Nephron progenitor cell (in vitro differentiated cells): ENCODE measurements at places on chromosomes 12 and 14.

GRCh38 chr12:58361056-58361455, 419.7 kb downstream of the ATP23 start:
- H3K27me3 ChIP-seq = peaks cover 12% of the 10 kb centered on the region
- H3K27ac ChIP-seq = no peak overlapping the region
- DNase-seq = no peak
- H3K4me1 ChIP-seq = peaks cover 15% of the 10 kb centered on the region
- H3K36me3 ChIP-seq = no peaks in the 10 kb centered on the region
- no peak overlapping the region for H3K4me3 ChIP-seq

DNA sequence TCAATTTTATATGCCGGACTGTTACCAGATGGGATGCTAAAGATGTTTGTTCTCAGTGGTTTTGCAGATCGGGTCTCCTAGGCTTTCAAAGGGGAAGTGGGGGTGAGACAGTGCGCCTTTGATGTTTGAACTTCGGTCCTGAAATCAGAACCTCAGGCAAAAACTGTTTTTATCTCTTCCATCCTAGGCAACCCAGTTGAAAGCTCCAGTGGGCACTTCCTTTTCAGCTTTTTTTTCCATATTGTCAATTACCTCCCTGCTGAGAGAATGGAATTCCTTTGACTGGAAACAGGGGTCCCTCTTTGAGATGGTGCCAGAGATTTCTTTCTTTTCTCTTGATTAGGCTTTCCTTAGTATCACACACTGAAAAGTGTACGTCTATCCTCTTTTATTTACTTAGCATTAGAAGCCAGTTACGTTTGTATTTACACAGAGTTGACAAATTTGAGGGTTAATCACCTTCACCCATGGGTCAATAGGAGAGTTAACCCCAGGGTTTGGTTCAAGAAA, 40.0 kb downstream of the NUAK1 start:
- H3K4me1 ChIP-seq = peaks cover 85% of the 10 kb centered on the region
- DNase-seq = no peak
- H3K27me3 ChIP-seq = no peaks in the 10 kb centered on the region
- H3K27ac ChIP-seq = peak overlapping the region; percentile 81

- H3K4me1 ChIP-seq = peaks cover 90% of the 10 kb centered on the region
- H3K27ac ChIP-seq = peak overlapping the region; percentile 90
- no peak for DNase-seq
- H3K4me3 ChIP-seq = peak overlapping the region; percentile 90
These were observed 61.1 kb downstream of the SMUG1 start for GRCh38 chr12:54127538-54128259.

DNA sequence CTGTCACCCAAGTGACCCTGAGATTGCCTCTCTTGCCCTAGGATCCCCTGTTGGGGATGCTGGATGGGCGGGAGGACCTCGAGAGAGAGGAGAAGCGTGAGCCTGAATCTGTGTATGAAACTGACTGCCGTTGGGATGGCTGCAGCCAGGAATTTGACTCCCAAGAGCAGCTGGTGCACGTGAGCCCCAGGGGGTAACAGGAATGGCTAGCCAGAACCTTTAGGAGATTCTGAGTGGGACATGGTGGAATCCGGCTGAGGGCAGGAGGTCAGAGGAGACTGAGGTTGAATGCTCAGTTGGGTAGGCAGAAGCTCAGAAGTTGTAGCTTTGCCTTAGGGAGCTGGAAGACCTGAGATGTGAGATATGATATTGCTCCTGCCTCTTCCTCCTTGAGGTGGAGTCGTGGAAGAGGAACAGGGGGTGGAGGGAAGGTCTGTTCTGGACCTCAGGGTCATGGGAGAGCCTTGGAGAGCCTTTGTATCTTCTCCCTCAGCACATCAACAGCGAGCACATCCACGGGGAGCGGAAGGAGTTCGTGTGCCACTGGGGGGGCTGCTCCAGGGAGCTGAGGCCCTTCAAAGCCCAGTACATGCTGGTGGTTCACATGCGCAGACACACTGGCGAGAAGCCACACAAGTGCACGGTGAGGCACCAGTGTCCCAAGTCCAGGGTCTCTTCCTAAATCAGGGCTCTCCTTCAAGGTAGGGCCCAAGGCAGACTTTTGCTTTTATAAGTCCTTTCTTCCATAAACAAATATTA, 6.3 kb downstream of the GLI1 start:
- H3K4me1 ChIP-seq = peaks cover 21% of the 10 kb centered on the region
- peaks cover 65% of the 10 kb centered on the region for H3K27me3 ChIP-seq
- no peaks in the 10 kb centered on the region for H3K36me3 ChIP-seq

- no peak for DNase-seq
- no peaks in the 10 kb centered on the region for H3K27me3 ChIP-seq
- H3K36me3 ChIP-seq = peaks cover 12% of the 10 kb centered on the region
These were observed 29.7 kb downstream of the R3HDM2 start for GRCh38 chr12:57401165-57401564.

GRCh38 chr14:69540654-69541335, 33.9 kb downstream of the CCDC177 start:
- H3K27me3 ChIP-seq = peaks cover 34% of the 10 kb centered on the region
- H3K4me3 ChIP-seq = no peak overlapping the region
- no peak overlapping the region for H3K27ac ChIP-seq
- no peak for DNase-seq
- H3K36me3 ChIP-seq = no peaks in the 10 kb centered on the region

- H3K36me3 ChIP-seq = no peaks in the 10 kb centered on the region
- DNase-seq = no peak
- H3K27me3 ChIP-seq = no peaks in the 10 kb centered on the region
- no peak overlapping the region for H3K27ac ChIP-seq
- H3K4me3 ChIP-seq = no peak overlapping the region
These were observed 13.1 kb downstream of the CCDC85C start for GRCh38 chr14:99590746-99591555.

GRCh38 chr12:69903548-69903947, 78.5 kb downstream of the MYRFL start:
- H3K4me1 ChIP-seq = peaks cover 12% of the 10 kb centered on the region
- H3K27me3 ChIP-seq = no peaks in the 10 kb centered on the region
- H3K36me3 ChIP-seq = no peaks in the 10 kb centered on the region
- no peak for DNase-seq

GRCh38 chr12:119153477-119154434, 25.0 kb upstream of the HSPB8 start:
- H3K27me3 ChIP-seq = peaks cover 7% of the 10 kb centered on the region
- DNase-seq = peak; percentile 95
- peak overlapping the region; percentile 65 for H3K27ac ChIP-seq
- H3K4me1 ChIP-seq = peaks cover 23% of the 10 kb centered on the region
- peak overlapping the region; percentile 83 for H3K4me3 ChIP-seq

DNA sequence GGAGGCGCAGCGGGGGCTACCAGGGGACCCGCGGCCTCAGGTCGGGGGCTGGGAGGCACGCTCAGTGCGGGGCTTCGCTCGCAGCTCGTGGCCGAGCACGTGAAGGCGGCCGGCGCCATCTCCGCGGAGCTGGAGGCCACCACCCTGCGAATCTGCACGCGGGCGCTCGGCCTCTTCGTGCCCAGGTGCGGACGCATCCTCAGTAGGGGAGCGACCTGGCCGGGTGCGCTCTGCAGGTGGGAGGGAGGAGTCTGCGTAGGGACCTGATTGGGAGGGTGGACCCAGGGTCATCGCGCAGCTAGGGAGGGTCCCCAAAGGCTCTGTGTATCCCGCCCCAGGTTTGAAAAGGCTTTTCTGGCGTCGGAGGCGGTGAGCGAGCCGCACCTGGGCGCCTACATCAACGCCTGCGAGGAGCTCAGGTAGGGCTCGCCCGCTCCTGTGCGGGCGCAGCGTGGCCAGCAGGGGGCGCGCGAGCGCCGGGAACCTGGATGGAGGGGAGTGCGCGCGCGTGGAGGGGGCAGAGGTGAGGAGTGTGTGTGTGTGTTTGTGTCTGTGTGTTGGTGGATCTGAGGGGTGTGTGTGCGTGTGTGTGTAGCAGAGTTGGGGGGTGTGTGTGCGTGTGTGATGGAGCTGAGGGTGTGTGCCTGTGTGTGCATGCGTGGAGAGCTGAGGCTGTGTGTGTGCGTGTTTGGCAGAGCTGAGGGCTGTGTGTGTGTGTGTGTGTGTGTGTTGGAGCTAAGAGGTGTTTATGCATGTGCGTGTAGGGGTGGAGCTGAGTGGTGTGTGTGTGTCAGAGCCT, 10.3 kb downstream of the EXOC3L4 start:
- H3K4me3 ChIP-seq = no peak overlapping the region
- H3K36me3 ChIP-seq = no peaks in the 10 kb centered on the region
- no peak overlapping the region for H3K27ac ChIP-seq
- peak; percentile 85 for DNase-seq

GRCh38 chr14:70599345-70599744, 1.1 kb downstream of the MED6 start:
- H3K36me3 ChIP-seq = peaks cover 13% of the 10 kb centered on the region
- H3K27ac ChIP-seq = peak overlapping the region; percentile 100
- DNase-seq = no peak
- H3K4me3 ChIP-seq = peak overlapping the region; percentile 100
- H3K4me1 ChIP-seq = peaks cover 29% of the 10 kb centered on the region

- H3K27ac ChIP-seq = no peak overlapping the region
- DNase-seq = no peak
- H3K36me3 ChIP-seq = no peaks in the 10 kb centered on the region
- H3K27me3 ChIP-seq = no peaks in the 10 kb centered on the region
- no peak overlapping the region for H3K4me3 ChIP-seq
These were observed 299.1 kb upstream of the AMIGO2 start for GRCh38 chr12:47378907-47379306.

DNA sequence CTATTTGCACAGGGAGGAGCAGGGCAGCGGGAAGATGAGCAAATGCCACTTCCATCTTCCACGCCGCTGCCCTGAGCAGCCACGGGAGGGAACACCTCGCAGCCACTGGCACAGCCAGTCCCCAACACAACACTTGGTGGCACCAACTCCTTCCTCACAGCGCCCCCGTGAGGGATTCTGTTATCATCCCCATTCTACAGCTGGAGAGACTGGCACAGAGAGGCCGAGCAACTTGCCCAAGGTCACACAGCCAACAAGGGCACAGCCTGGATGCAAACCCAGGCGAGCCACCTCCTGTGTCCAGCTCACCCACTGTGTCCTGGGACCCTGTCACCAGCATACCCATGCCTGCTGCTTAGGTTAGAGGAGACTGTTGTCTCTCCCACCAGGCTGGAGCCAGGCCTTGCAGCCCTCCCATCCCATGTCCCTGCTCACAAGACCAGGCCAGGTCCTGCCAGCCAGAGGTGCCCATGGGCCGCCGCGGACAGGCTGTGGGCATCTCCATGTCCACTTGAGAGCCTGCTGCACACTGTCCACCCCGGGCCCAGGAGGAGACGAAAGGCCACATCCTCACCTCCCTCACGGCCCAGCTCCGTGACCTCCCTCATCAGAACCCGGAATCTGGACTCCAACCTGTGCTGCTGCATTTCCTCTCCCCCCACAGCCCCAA, 57.0 kb downstream of the NCOR2 start:
- H3K36me3 ChIP-seq = peaks cover 14% of the 10 kb centered on the region
- peak overlapping the region; percentile 96 for H3K27ac ChIP-seq
- DNase-seq = no peak

- no peak for DNase-seq
- H3K27me3 ChIP-seq = no peaks in the 10 kb centered on the region
- H3K27ac ChIP-seq = no peak overlapping the region
These were observed 114.8 kb downstream of the PLEKHA5 start for GRCh38 chr12:19244312-19244711.

- no peaks in the 10 kb centered on the region for H3K36me3 ChIP-seq
- DNase-seq = peak; percentile 88
- no peak overlapping the region for H3K27ac ChIP-seq
- H3K27me3 ChIP-seq = peaks cover 23% of the 10 kb centered on the region
- no peak overlapping the region for H3K4me3 ChIP-seq
These were observed 230.5 kb downstream of the SLC25A21 start for GRCh38 chr14:36941783-36942521.

DNA sequence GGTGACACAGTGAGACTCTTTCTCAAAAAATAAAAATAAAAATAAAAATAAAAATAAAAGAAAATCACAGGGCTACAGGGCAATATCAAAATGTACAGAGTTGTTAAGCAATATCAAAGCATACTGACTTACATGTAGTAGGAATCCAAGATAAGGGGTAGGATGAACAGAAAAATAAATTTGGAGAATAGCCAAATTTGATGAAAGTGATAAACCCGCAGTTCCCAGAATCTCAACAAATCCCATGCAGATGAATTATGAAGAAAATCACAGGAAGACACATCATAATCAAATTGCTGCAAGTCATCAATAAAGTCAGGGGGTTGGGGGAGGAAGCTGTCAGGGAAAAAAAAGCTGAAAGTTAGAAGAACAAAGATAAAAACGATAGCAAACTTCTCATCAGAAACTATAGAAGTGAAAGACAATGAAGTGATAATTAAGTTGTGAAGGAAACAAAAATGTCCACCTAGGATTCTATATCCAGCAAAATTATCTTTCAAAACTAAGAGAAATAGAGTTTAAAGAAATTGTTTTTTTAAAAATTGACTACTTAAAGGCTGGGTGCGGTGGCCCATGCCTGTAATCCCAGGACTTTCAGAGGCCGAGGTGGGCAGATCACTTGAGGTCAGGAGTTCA, 15.4 kb downstream of the DDHD1 start:
- H3K4me3 ChIP-seq = no peak overlapping the region
- no peaks in the 10 kb centered on the region for H3K4me1 ChIP-seq
- H3K27me3 ChIP-seq = peaks cover 3% of the 10 kb centered on the region
- DNase-seq = no peak
- no peaks in the 10 kb centered on the region for H3K36me3 ChIP-seq

- no peaks in the 10 kb centered on the region for H3K4me1 ChIP-seq
- peaks cover 12% of the 10 kb centered on the region for H3K27me3 ChIP-seq
- H3K36me3 ChIP-seq = no peaks in the 10 kb centered on the region
- H3K27ac ChIP-seq = peak overlapping the region; percentile 64
- H3K4me3 ChIP-seq = no peak overlapping the region
These were observed 14.7 kb upstream of the NCOR2 start for GRCh38 chr12:124582108-124582424.

DNA sequence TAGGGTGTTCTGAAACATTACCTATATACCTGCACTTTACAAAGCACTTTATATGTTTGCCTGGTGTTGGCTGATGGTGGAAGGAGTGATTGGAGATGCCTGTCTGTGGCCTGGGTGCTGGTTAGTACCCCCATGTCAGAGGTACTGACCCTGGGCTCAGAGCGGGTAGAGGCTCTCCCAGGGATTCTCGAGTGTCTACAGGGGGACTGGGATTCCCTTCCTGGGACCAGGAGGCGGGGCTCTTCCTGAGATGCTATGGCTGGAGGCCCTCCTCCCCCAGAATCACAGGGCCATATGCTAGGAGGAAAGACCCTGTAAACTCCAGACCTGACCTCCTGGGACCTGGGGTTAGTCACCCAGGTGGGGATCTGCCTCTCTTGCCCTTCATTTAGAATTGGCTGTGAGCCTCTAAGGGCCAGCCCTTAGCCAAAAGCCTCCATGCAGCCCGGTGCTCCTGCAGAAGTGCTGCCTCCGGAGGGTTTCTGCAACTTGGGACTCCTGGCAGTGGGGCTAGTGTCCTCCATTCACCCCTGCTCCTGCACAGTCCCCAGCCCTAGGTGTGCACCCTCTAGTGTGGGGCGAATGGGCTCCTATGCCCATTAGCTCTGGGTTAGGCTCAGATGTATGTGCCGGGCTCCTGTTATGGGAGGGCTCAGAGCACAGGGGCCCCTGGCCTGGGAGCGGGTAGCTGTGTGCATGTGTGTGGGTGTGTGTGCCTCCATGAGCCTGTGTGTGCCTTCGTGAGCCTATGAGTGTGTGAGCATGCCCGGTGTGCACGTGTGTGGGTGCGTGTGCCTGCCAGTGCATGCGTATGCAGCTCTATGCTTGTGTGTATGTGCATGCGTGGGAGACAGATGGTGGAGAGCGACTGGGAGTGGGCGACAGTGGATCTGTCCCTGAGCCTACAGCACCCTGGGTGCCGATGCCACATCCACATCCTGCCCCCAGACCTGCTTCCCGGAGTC, 36.6 kb downstream of the RTL1 start:
- peaks cover 4% of the 10 kb centered on the region for H3K4me1 ChIP-seq
- no peaks in the 10 kb centered on the region for H3K36me3 ChIP-seq
- H3K27me3 ChIP-seq = peaks cover 12% of the 10 kb centered on the region
- no peak for DNase-seq
- H3K27ac ChIP-seq = no peak overlapping the region
- H3K4me3 ChIP-seq = no peak overlapping the region
